ENCODE measurements at places on chromosomes 16 and 17.

DNA sequence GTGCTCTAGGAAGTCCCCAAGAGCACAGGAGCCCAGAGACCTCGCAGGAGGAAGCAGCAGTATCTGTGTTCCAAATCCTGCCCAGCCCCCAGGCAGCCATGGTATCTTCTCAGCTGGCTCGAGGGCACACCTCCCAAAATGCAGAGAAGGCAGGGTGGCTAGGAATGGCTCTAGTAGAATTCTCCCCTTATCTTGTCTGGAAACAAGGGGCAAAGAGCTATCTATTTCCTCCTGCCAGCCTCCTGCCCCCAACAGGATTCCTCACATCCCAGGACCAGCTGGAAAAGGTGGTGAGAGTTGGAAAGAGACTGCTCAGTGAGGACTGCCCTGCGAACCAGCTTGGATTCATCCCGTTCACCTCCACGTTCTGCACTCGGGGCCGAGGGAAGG, 8.6 kb upstream of the TSPOAP1 start:
- no peak for DNase-seq

DNA sequence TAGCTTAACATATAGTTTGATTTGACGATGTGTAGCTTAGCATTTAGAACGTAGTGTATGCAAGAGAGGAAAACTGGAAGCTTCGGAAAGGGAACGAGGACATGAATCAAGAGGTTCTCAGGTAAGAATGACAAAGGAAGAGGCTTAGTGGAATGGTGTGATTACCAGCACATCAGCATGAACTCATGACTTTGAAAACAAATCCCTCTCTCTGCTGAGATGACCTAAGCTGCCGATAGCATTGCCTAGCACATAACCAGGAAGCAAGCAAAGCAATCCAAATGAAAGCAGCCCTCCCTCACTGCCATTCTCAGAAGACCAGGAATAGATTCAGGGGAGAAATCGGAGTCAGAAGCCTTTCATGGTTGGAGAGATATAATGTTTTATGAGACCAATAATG, 51.3 kb upstream of the CCL1 start:
- no peak for DNase-seq

GRCh38 chr17:63275318-63275970, 170.7 kb downstream of the CYB561 start:
- DNase-seq = peak; percentile 2

DNA sequence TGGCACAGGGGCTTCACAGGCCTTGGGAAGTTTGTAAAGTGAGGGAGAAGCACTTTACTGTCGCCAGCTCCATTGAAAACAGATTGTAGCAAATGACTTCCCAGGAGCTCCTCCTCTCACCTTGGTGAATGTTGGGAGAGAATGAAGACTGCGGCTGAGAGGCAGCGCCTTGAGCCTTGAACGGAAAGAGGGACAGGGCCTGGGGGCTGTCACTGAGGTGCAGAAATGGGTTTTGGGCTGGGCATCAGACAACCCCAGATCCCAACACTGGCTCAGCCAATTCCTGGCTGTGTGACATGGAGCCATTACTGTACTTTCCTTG, 603 bp upstream of the MRTFB start:
- no peak for DNase-seq
